ENCODE measurements at places on chromosomes 7 and 10.
A peak's percentile ranks its signal among the peaks of the same experiment; 100 is the strongest.

- no peak for DNase-seq
Measured at GRCh38 chr7:149735779-149736477, 37.5 kb downstream of the ZNF467 start.

GRCh38 chr7:118185163-118185860 is 1.3 kb downstream of the LSM8 start:
- DNase-seq = no peak

- no peak for DNase-seq
Measured at GRCh38 chr10:111034598-111035310, 42.1 kb upstream of the ADRA2A start.

DNA sequence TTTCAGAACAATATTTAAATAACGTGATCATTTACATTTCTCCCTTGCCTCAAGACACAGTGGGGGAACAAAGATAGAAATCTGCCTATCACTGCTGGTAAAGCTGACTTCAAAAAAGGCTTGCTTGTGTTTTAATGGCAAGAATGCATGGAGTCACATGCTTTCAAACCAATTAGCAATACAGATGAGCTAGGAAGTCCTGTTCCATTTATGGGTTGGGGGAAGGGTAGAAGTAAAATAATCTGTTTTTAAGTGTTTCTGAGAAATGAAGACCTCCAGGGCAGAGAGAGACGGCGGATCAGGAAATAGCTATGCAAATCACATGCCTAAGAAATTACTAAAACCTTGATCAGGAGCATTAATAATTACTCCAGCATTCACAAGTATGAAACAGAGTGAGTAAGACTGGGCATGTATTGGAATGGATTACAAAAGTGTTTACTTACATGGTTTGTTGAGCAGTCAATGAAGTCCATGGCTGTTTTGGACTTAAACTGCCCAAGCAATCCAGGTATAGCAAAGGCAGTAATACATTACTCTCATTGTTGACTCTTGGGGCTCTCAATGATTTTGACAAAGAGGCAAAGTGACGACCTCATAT is 142.0 kb downstream of the ARID5B start:
- DNase-seq = no peak

DNA sequence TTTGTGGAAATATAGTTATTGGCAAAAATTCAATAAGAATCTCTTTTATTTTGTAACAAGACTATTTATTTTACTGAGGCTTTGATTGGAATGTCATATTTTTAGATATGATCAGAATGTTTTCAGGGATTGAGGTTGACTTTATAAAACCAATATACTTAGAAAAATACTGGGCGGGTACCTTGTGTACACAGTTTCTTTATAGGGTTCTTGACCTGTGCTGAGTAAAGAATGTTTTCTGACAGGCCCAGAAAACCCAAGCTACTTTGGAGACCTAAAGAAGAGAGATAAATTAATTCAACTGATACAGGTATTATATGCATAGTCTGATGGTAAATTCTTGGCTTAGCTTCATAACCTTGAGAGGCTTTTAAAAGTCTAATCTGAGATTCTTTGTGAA is 23.9 kb upstream of the SPAM1 start:
- DNase-seq = no peak

DNA sequence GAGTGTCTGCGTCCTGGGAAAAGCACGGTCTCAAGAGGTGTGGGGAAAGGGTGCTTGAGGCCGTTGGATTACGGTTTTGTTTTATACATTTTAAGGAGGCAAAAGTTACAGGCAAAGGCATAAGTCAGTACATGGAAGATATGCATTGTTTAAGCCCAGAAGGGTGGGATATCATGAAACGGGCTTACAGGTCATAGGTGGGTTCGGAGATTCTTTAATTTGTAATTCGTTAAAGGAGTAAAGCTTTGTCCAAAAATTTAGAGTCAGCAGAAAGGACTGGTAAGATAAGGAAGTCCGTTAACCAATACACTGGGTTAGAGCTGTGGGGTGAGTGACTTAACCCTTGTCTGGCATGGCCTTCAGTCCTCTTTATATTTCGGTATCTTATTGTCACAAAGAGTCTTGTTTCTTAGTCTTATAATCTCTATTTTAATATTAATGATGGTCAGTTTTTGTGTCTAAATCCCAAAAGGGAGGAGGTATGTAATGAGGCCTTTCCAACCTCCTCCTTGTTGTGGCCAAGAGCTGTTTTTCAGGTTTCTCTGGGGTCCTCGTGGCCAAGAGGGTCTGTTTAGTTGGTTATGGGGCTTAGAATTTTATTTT is 12.7 kb downstream of the TSPAN14 start:
- no peak for DNase-seq

- DNase-seq = no peak
Measured at GRCh38 chr7:46900312-46901263, 681.3 kb downstream of the TNS3 start.

DNA sequence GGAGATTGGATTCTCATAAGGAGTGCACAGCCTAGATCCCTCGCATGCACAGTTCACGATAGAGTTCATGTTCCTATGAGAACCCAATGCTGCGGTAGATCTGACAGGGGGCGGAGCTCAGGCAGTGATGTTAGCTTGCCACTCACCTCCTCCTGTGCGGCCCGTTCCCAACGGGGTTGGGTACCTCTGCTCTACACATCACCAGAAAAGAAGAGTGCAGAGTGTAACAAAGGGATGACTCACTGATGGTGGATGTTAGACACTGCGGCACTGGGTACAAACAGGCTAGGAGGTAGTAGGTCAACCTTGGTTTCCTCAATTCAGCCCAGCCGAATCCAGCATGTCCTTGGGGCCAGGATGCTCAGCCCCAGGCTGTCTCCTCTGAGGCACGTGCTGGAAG is 66.8 kb upstream of the CHST15 start:
- no peak for DNase-seq

GRCh38 chr10:126455766-126456405 is 67.6 kb upstream of the ADAM12 start:
- no peak for DNase-seq

DNA sequence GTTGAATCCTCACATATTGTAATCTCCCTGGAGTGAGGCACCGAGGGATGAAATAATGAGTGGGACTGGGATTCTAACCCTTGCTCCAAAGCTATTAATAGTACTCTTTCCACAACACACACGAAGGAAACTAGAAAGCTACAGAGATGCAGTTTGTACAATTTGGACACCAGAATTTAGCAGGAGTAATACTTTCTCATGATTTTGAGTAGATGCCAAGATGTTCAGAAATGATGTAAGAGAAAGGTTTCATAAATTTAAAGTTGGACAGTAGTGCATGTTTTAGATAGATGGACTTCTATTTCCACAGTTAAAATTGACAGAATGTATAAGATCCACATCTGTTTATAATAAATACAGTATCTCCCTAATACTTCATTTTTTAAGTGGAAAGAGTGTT is 46.5 kb downstream of the PRR15 start:
- DNase-seq = no peak

GRCh38 chr7:108332937-108333336 is 123.3 kb downstream of the NRCAM start:
- no peak for DNase-seq

- DNase-seq = no peak
Measured at GRCh38 chr7:68009716-68010115, 1013.1 kb downstream of the TYW1 start.

DNA sequence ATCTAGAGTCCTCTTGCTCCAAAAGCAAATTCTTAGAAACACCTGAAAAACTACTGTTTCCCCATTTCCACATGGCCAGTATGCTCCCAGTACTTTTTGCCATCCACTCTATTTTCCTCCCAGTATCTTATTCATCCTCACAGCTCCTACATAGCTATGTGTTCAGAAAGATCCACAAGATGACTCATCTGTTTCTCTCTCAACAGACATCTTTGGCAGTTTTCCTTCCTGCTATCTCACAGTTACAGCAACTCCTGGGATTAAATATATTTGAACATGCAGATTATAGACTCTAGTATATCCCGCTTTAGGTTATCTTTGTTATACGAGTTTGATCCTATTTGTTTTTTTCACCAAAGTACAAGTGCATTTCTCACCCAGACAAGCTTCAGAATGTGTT is 675.6 kb upstream of the POT1 start:
- no peak for DNase-seq

GRCh38 chr10:24035761-24036160 is 173.2 kb upstream of the KIAA1217 start:
- DNase-seq = no peak

DNA sequence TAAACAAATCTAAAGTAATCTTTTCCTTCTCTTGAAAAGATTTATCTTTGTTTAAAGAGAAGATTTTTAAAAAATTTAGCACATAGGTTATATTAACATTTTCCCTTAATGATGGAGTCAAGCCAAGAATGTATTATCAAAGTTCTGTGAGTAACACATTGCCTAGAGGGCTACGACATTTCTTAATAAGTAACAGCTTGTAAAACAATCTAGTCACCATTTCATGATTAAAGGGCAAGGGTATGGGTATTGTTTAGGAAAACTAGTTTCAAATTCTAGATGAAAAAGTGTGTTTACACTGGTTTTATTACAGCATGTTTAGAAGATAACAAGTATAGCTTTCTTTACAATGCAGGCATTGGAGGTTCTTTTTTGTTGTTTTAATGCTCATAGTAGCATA is 28.6 kb upstream of the LAMB4 start:
- no peak for DNase-seq

GRCh38 chr7:5549096-5549763 is 125.6 kb upstream of the TNRC18 start:
- no peak for DNase-seq

- no peak for DNase-seq
Measured at GRCh38 chr10:59470570-59470969, 108.2 kb upstream of the FAM13C start.

- no peak for DNase-seq
Measured at GRCh38 chr7:115299397-115300037, 377.6 kb downstream of the MDFIC start.

GRCh38 chr10:8229153-8229552 is 174.7 kb downstream of the GATA3 start:
- no peak for DNase-seq

- no peak for DNase-seq
Measured at GRCh38 chr7:112134039-112134438, 72.2 kb downstream of the DOCK4 start.

DNA sequence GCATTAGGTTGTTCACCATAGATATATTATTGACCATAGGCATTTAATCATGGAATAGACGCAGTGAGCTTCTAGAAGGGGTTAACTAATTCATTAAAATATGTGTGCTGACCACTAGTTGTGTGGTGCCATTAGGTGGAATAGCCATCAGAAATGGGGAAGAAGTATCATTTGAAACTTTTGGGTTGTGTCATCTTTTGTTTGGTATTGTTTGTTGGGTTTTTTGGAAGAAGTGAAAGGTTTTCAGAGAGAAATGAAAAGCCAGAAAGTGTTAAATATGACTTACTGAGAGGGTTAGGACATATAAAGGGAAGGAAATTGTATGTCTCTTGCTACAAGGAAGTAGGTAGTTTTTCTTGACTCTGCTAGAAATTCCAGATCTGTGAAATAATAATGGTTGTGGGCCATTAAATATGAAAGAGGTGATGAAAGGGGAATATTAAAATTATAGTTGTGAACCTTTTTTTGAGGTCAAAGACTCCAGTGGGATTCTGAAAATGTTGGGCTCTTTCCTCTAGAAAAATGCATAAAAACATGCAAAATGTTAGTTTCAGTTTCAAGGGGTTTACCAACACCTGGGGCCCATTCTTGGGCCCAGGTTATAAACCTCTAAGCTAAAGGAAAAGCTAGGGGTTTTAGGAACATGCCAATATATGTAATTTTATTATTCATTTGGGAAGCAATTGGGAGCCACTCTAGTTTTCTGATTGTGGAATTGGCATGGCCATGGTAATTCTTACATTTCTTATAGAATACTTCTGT is 348.5 kb downstream of the BBS9 start:
- no peak for DNase-seq

GRCh38 chr7:116953372-116953905 is at the start of gene ST7:
Gene ST7, plus strand, starts transcription at chr7:116953501. Its CDS starts 40 bp downstream, at chr7:116953541.
- peak; percentile 50 for DNase-seq

DNA sequence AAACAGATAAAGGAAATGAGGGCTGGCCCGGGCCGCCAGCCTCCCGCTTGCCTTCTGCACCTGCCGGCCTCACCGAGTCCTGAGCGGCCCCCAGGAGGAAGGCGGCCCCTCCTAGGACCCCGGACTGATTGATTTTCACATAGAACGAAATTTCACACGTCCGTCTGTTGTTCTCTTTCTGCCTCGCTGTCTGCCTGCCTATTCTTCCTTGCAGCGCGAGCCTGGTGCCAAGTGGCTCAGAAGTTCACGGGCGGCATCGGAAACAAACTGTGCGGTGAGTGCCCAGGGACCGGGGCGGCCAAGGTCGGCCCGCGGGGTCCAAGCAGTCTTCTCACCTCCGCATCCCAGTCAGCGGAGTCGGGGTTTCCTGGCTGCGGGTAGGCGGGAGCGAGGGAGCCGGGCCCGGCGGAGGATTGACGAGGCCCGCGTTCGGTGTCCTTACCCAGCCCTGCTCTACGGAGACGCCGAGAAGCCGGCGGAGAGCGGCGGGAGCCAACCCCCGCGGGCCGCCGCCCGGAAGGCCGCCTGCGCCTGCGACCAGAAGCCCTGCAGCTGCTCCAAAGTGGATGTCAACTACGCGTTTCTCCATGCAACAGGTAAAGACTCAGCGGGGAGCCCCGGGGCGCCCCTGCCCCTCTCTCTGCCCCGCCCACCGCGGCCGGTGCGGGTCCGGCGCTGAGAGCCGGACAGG is 967 bp downstream of the GAD2 start:
- DNase-seq = no peak

- DNase-seq = no peak
Measured at GRCh38 chr10:23197416-23197861, 5.3 kb downstream of the PTF1A start.

GRCh38 chr7:15446722-15447121 is 115.1 kb downstream of the AGMO start:
- no peak for DNase-seq

GRCh38 chr7:157476654-157477549 is 140.1 kb downstream of the DNAJB6 start:
- no peak for DNase-seq

GRCh38 chr7:28407651-28408050 is 4.7 kb upstream of the CREB5 start:
- DNase-seq = no peak

GRCh38 chr10:61779276-61779675 is 116.5 kb downstream of the CABCOCO1 start:
- no peak for DNase-seq

DNA sequence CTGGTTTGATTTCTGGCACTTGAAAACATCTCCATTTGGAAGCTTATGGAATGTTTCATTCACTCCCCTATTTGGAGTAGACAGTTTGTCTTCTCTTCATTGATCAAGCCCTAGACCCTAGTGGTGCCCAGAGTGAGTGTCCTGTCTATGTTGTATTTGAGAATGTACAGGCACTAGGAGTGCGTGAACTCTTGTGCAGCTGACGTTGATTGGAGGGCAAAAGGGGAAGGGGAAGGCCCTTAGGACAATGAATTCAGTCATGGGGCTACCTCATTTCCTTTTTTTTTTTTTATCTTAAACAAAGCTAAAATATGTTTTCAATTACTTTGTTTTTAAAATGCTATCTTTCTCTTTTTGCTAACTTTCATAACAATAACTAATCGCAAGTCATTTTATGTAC is 66.5 kb downstream of the ADD3 start:
- no peak for DNase-seq

DNA sequence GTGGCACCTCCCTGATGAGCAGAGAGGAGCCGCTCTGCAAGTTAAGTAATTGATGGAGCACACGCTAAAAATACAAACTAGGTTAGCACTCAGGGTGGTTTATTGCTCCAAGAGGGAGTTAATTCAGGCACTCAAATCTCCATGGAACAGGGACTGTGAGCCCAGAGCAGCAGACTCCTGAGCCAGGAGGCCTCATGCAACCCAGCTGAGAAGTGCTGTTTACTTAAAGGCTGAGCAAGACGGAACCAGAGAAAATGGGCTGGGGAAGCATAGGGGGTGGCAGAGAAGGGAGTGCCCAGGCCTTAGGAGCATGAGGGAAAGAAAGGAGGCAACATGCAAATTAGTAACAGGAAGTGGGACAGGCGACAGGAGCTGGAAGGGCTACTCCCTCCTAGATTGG is 174.1 kb downstream of the KCNMA1 start:
- no peak for DNase-seq

Measured in activated T-helper 1 cell treated with anti-CD3 and anti-CD28 coated beads, Interleukin-2, amount 50 U/mL, for 16 hours (primary cell).